ENCODE measurements at places on chromosomes 3 and 15.

DNA sequence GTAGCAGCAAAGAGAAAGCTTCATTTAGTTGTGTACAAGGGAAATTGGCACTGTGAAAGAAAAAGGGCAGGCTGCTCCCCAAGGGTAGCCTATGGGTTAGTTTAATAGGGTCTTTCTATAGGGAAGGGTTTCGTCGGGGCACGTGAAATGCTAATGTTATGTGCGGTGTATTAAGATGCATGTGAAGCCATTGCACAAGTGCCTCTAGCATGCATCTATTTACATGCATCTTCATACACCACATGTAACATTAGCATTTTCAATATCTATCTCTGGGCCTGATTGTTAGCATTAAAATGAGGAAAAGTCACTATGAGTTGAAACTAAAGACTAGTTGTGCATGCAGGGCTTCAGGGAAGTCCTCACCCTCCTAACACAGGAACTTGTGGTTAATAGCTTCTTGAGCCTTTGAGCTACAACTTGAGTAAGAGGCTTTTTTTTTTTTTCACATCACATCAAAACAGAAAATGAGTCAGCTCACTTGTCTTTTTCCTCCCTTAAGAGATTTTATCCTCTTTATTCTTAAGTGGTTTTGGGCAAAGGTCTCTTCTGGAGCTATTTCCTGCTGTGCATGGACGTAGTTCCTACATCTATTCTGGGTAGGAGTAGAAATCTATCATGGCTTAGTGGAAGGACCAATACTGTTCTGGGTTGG is 613.4 kb downstream of the ZPLD1 start:
- no peak for DNase-seq

DNA sequence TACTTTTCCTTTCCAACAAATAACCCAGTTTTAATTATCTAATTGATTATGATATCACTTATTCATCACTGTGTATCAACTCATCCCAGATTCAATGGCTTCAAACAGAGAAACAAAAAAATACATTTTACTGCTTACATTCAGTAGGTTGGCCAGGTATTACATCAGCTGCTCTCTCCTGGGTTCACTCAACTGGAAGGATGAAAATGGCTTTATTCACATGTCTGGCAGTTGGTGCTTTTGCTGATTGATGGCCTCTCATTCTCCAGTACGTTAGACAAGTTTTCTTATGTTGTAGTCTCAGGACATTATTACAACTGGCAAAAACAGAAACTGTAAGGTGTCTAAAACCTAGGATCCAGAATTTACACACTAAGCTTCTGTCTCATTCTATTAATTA is 811.0 kb upstream of the ALCAM start:
- peak; percentile 4 for DNase-seq

GRCh38 chr3:42764115-42764514 is 8.9 kb downstream of the CCDC13 start:
- no peak for DNase-seq

GRCh38 chr3:126101521-126101982 is 17.6 kb upstream of the SLC41A3 start:
- DNase-seq = no peak

DNA sequence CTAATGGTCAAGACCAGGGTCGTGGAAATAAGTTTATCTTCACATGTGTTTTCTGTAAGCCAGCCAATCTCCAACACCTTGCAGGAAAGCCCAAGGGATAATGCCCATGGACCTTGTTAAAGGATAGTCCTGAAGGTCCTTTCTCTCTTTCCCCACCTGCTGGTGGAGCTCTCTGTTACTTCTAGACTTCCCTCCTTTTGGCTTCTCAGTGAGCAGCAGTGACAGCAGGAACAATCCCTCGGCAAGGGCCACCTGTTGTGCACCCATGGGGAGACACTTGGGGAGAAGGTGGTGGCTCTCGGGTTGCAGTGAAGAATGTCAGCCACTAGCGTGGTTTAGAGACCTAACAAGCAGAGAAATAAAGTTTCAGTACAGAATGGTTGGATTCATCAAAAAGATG is 84.0 kb upstream of the OSBPL11 start:
- no peak for DNase-seq

- DNase-seq = no peak
These were observed 371.4 kb upstream of the CNTN4 start for GRCh38 chr3:1727242-1727641.

DNA sequence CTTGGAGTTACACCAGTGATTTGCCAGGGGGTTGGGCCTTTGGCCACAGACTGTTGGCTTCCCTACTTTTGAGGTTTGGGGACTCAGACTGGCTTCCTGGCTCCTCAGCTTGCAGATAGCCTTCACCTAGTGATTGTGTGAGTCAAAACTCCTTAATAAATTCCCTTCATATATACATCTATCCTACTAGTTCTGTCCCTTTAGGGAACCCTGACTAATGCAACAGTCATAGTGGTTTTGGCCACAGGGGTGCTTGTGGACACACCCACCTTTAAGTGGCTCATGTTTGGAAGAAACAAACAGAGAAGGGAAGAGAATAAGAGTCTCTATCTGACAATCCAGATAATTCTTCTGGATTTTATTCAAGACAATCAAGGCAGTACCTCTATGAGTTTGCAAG is 457.7 kb downstream of the EPHA3 start:
- DNase-seq = peak; percentile 18

DNA sequence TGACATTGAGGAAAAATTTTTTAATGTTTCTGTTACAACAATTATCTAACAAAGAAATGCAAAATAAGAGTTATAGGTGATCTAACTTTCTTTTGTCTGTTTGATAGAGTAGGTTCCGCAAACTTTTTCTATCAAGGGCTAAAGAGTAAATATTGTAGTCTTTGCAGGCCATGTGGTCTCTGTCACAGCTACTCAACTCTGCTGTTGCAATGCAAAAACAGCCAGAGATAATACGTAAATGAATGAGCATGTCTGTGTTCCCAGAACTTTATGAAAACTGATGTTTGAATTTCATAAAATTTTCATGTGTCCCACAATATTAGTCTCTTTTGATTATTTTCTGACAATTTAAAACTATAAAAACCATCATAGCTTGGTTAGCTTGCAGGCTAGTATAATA is 73.3 kb downstream of the SLC24A1 start:
- no peak for DNase-seq

DNA sequence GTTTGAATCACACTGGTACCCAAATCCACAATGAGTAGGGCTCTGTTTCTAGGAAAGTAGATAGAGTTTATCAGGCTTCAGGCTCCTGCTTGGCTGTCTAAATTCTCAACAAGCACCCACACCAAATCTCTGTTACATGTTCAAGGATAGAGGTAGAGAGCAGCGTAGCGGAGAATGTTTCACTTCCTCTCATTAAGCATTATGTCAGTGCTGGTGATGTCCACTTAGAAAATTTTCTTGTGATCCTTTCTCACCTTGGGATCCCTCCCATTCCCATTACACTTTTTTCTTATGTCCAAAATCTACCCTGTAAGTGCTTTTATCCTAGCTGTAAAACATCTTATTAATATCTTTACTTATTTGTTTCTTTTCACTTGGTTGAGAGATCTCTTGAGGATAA is 34.7 kb upstream of the GCSAM start:
- DNase-seq = no peak

DNA sequence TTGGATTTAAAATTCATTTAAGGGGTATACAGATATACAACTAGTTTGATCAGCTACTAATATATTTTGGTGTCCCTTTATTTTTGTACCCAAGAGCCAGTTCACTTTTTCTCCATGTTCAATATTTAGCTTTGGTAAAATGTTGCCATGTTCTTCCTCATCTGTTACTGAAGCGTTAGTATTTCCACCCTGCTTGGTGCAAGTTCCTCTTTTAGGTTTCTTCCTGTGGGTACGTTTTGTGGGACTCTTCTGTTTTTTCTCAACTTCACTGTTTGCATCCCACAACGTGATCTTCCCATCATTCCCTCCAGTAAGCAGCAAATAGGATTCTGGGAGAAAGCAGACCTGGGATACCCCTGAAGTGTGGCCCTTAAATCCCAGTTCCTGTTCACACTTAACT is 14.1 kb downstream of the WDR53 start:
- DNase-seq = no peak

- DNase-seq = no peak
These were observed 24.3 kb upstream of the MANF start for GRCh38 chr3:51360806-51361205.
